Suprapubic skin (tissue), 4 donors: ENCODE measurements at places on chromosomes 4 and X. TPM values are rescaled to one million over a fixed set of nuclear protein-coding genes. Genes with fewer than 3 reads are reported as not detected.

DNA sequence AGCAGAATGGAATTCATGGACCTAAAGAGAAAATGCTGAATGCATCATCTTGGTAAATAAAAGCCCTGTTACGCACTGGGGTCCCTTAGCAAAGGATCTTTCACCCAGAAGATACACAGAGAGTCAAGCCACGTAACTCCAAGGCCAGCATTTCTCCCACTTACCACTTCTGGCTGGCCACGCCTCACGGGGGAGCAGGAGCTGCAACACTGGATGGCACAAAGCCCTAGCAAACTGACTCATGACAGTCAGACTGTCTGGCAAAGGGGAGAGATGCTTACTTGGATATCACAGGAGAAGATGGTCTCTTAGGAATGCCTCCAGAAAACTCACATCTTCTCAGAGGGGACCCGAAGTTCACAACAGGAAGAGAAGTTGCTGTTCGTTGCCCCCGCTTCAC lies 51.4 kb upstream of the BCLAF3 start:
- DNase-seq = no peak

Gene VSIG4
- 10.7 TPM for total RNA-seq

Gene NEK1
- 11.1 TPM for total RNA-seq

DNA sequence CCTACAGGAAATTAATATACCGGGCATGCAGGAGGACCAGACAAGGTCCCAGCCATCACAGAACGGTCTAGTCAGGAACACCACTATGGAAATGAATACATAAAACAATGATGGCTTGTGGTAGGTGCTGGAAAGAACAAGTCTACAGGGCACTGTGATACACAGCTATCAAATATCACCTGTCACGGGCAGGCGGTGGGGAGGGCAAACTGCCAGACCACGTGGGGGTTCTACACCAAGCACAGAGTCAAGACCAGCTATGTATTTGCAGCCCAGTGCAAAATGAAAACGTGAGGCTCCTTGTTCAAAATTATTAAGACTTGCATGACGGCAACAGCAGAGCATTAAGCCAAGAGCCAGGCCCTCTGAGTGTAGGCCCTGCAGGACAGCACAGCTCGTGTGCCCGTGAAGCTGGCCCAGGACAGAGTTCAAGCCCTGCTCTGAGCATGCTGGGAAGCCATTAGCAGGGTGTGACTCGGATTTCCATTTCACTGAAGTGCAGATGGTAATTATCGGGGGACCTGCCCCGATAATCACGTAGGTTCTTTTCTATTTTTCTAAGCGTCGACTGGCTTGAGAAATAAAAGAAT lies 83.6 kb downstream of the JAKMIP1 start:
- DNase-seq = no peak

Gene NPY5R
- 1.4 TPM for total RNA-seq

- no peak for DNase-seq
These were observed 287.7 kb upstream of the EMCN start for GRCh38 chr4:100805538-100805937.
